ENCODE measurements at places on chromosomes 11 and 22.

DNA sequence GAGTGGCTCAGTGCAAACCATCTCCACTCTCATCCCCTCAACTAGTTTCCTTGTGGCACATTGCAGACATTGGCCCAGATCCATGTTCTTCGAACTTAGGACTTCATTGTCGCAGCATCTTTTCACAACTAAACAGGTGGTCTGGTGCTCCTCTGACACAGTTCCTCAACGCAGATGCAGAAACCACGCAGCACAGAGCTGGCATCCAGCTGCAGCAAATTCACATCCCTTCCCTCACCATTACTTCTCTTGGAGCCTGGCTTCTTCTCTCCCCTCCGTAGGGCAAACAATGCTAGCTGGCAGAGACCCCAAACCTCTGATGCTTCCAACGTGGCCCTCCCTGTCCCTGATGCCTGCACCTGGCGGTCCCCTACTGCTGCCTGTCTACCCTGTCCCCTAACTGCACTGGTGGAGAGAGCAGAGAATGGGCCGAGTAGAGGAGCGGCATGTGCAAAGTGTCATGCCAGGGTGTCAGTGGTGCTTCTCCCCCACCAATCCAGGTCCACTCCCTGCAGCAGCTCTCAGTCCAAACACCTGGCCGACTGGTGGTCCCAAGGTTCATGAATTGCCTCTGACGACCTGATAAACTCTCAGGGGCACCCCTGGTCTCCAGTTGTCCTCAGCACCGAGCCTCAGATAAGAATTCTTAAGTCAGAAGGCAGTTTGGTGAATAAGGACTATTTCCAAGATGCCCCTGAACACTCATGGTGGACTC, 18.1 kb downstream of the TMPRSS13 start:
- DNase-seq: no peak

GRCh38 chr11:36014898-36015665, 71.2 kb downstream of the LDLRAD3 start:
- DNase-seq: no peak

- no peak for DNase-seq
Measured at GRCh38 chr22:27239520-27239919, 562.0 kb downstream of the MN1 start.

GRCh38 chr11:104892723-104893511, 5.3 kb downstream of the CASP12 start:
- DNase-seq: no peak

GRCh38 chr11:288478-289397, at the start of gene PGGHG:
TSS of gene PGGHG (plus strand) at chr11:289126. CDS start at chr11:289817, 691 bp downstream.
- DNase-seq: no peak

- DNase-seq: no peak
Measured at GRCh38 chr11:11622340-11622706, 518 bp upstream of the GALNT18 start.

- no peak for DNase-seq
Measured at GRCh38 chr11:1289211-1289935, 20.1 kb downstream of the TOLLIP start.

DNA sequence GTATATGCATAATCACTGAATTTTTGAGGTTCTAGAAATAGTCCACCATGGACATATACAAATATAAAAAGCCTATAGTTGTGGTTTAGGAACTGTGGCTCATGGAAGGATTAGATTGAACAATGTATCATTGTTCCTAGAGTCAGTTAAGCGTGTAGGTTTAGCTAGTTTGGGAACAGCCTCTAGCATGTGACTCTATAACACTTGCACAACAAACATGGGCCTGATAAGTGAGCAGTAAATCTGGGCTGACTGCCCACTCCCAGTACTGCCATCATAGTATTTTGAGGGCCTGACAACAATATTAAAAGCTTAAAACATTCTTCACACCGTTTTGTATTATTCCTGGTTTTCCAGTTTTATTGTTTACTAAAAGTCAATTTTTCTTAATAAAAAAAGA, 47.0 kb downstream of the YAP1 start:
- no peak for DNase-seq

GRCh38 chr11:1307163-1307870, 2.1 kb downstream of the TOLLIP start:
- no peak for DNase-seq

GRCh38 chr11:111846063-111846462, 25.3 kb downstream of the ALG9 start:
- no peak for DNase-seq

DNA sequence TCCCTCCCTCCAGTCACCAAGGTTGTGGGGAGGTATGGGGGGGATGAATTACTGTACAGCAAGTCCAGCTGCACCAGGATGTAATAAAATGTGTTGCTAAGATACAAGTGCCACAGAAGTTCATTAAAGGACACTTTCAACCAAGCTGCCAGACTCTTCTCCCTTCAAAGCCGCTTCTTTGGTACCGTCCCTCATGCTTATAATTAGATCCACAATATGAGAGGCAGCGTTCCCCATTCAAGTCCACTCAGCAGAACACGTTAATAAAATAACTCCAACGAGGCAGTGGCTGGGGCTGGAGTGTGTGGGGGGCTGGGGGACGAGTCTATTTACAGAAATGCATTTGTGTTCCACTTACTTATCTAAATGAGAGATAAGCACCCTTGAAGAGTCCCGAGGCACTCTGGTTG, 14.7 kb downstream of the PHF21B start:
- no peak for DNase-seq

DNA sequence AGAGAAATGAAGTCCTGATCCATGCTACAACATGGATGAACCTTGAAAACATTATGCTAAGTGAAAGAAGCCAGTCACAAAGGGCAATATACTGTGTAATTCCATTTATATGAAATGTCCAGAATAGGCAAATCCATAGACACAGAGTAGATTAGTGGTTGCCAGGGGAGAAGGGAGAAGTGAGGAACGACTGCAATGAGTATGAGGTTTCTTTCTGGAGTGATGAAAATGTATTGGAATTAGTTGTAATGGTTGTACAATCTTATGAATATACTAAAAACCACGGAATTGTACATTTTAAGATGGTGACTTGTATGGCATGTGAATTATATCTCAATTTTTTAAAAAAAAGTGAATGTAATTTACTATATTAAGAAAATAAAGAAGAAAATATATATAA, 83.1 kb upstream of the GDPD4 start:
- no peak for DNase-seq

- no peak for DNase-seq
Measured at GRCh38 chr11:36729825-36730224, 131.8 kb upstream of the RAG2 start.

GRCh38 chr11:100578831-100579311, 108.2 kb upstream of the ARHGAP42 start:
- DNase-seq: no peak

GRCh38 chr11:118921121-118921928, 4.4 kb downstream of the BCL9L start:
- no peak for DNase-seq

DNA sequence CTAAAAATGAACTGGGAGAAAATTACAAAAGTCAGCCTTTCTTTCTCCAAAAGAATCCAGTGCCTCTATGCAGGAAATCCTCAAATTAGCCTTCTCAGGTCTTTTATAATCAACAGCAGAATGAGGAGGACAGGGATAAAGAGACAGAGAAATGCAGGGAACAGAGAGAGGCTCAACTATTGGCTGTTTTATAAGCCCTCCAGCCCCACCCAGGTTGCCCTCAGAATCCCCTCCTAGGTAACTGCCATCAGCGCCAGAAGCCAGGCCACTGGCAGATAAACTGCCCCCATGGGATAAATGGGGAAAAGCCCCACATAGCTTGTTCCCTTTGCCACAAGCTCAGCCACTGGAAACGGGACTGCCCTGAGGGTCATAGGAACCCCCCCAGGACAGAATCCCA, 10.9 kb upstream of the HMOX1 start:
- DNase-seq: no peak

DNA sequence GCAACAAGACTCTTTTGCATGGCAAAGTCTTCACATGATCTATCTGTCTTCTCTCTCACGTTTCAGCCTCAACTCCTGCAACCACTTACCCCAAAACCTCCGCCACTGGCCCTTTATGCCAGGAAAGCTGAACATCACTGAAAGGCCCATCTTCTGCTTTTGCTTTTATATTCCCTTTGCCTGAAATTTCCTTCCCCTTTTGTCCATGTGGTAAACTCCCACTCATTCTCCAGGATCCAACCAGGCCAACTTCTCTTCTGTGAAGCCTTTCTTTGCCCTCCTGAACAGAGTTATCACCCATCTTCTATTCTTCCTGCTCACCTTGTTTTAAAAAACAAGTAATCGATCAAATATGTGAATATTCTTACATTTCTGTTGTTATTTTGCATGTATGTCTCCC, 117.8 kb downstream of the WNT11 start:
- DNase-seq: no peak

GRCh38 chr11:17343257-17343656, 8.3 kb upstream of the NCR3LG1 start:
- DNase-seq: no peak

DNA sequence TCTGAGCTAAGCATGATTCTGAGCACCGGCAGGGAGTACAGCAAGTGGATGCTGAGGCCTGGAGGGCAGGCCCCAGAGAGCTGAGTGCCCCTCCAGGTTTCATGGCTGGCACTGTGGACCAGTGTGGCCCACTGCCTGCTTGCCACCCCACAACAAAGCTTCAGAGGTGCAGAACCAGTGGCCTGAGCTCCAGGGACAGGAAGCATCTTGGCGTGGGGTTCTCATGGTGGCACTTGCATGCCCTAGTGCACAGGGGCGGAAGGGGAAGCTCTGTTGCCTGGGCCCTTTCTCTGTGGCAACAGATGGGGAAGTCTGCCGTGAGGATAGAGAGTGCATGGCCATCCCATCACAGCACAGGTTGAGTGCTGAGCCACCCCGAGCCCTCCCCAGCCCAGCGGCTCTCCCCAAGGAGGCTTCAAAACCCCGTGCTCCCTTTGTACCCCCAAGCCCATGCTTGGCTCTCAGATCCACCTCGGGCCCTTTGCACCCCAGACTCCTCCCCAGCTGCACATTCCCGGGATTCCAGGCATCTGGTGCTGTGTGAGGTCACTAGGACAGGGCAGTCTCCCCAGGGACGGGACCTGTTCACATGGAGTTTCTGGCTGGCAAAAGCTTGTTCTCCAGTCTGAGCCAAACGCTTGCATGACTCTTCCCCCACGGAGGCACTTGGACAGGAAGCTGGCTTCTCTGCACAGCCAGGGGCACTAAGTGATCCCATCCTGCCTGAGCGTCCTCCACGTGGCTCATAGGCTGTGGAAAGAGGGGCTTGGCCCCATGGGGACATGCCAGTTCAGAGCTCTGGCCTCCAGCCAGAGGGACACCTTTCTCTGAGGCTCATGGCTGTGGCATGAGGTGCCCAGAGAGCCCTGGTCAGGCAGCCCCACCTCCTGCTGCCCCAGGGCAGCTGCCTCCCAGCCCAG, 4.2 kb downstream of the SLC25A1 start:
- no peak for DNase-seq

DNA sequence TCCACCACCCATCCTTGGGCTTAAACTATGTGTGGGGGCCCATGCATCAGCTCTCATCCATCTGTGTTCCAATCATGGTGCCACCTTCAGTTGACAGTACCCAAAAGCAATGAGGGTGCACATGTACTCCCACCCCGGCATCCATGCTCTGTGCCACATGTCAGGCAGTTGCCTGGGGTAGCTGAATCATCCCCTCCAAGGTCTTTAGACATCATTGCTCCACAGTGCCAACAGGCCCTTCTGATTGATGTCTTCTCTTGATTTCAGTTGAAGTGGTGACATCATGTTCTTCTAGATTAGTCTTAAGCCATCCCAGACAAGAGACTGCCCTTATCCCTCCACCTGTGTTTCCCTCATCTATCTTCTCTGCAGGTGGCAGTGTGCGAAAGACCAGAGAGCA, 42.5 kb downstream of the TMPRSS5 start:
- DNase-seq: no peak

DNA sequence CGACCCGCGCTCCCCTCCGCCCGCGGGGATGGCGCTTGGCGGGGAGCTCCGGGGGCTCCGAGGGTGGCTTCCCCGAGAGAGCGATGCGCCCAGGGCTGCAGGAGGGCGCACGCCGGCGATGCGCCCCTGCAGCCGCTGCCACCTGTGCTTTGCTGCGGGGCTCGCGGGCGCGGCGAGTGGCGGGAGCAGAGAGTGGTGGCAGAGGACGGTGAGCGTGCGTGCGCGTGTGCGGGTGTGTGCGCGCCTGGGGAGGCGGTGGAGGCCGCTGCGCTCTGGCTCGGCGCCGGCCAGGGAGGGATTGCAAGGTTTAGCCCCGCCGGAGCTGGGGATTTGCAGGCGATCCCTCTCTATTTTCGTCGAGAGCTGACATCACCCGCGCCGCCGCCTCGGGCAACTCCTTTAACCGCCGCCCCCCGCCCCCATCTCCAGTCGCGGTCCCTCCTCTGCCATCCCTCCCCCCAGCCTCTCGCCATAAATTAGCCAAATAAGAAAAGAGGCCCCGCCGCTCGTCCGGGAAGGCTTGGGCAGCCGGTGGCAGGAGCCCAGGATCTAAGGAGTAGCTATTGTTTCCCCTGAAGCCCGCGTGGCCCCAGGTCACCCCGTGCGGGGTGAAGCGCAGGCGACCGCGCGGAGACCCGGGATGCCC, at the start of gene SLC1A2:
TSS of gene SLC1A2 (minus strand) at position 375 of the 646 bp plus-strand sequence. CDS start 592 bp downstream, outside the sequence.
- DNase-seq: no peak

- no peak for DNase-seq
Measured at GRCh38 chr11:119100246-119100970, 1.2 kb downstream of the DPAGT1 start.

GRCh38 chr11:13278609-13279486, 1.3 kb downstream of the BMAL1 start:
- DNase-seq: no peak

- DNase-seq: no peak
Measured at GRCh38 chr11:91164452-91164822, 941.6 kb upstream of the CHORDC1 start.

DNA sequence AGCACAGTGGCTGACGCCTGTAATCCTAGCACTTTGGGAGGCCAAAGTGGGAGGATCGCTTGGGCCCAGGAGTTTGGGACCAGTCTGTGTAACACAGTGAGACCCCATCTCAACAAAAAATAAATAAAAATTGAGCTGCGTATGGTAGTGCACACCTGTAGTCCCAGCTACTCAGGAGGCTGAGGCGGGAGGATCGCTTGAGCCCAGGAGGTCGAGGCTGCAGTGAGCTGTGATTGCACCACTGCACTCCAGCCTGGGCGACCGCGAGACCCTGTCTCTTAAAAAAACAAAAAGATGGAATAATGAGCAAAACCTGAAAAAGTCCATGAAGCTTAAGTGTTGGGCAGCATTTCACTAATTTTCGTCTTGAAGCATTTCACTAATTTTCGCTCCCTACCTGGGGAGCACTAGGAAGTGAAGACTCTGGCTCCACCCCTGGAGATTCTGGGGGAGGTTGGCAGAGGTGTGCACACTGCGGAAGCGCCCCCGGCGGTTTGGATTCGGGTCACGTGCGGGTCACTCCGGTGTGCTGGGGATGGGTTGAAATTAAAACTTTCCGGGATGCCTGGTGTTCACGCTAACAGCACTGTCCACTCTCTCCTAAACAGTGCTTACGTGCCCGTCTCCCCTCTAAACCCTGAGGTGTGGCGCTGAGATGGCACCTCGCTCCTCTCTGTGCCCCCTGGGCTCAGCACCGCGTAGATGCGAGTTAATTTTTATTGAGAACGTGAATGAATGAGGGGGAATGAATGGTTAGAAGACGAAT, 906 bp upstream of the NAA40 start:
- no peak for DNase-seq

Data from NCI-H1048 (cell line).